ENCODE measurements at places on chromosomes 2 and 18.

DNA sequence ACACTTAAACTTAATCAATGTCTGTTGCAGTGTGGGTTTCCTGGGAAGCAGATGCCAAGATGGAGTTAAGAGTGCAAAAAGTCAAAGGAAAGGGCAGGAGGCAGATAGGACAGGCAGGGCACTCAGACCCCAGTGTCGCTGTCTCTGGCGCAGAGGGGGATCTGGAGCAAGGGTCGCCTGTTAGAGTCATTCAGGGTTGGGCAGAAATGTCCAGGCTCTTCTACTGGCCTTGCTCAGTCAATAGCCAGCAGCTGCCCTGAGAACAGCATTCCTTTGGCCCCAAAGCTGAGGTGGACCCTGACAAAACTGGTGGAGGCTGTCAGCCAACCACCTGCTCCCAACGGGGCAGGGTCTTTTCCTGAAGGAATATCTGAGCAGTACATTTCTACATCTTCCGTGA lies 97.1 kb upstream of the SLC66A3 start:
- DNase-seq = no peak

DNA sequence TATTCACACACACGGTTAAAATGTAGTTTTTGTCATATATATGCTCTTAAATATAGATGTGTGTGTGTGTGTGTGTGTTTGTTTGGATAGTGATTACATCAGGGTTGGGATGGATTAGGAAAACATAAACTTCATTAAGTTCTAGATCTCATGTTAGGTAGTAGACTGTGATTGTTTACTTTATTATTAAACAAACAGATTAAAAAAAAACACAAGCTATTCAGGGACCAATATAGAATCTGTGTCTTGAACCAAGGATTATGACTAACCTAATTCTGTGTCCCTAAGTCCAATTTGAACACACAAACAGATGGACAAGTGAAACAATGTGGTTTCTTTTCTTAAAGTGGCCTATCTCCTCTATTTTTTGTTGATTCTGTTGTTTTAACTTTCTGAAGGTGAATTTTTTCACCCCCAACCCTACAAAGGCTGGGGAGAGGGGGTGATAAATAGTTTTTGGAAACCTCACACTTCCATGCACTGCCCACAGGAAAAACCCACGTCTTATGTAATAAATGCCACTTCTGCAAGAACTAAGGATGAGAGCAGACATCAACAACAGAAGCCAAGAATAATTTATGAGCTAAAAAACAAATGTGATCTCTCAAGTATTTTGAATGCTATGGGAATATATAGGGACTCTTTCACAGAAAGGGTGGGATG lies 40.7 kb downstream of the IL1R2 start:
- no peak for DNase-seq

- no peak for DNase-seq
Observed at GRCh38 chr2:144702051-144702450, 182.1 kb upstream of the ZEB2 start.

DNA sequence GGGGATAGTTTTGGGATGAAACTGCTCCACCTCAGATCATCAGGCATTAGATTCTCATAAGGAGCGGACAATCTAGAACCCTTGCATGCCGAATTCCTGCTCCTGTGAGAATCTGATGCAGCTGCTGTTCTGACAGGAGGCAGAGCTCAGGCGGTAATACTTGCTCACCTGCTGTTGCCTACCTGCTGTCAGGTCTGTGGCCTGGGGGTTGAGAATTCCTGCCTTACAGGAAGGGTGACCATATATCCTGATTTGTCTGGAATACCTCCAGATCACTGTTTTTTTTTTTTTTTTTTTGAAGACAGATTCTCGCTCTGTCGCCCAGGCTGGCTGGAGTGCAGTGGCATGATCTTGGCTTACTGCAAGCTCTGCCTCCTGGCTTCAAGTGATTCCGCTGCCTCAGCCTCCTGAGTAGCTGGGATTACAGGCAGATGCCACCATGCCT lies 21.7 kb downstream of the ACSL3 start:
- no peak for DNase-seq

DNA sequence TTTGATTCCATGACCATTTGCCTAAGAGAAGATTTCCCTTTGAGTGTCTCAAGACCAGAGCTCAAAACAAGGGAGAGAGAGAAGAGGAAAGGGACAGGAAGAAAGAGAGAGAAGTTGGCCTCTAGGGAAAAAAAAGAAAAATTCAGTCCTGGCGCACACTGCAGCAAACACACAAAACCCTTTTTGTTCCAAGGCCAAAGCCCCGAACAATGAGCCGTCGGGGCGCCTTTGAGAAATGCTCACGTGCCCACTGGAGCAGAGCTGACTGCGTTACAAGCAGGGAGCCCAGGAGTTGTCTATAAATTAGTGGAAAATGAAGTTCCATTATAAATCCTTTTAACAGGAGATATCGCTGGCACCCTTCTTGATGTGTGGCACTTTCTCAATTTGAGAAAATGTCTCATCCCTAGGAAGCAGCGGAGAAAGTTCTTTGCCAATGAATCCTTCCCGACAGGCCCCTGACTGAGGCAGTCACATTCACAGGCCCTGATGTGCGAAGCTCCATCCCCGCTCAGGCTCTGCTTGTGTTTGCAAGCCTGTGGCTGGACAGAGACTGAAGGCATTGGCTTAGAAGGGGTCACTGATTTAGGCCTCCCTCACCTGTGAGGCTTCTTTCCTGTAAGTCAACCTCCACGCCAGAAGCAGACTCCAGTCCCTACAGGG lies 32.1 kb upstream of the NCKAP5 start:
- DNase-seq = no peak

DNA sequence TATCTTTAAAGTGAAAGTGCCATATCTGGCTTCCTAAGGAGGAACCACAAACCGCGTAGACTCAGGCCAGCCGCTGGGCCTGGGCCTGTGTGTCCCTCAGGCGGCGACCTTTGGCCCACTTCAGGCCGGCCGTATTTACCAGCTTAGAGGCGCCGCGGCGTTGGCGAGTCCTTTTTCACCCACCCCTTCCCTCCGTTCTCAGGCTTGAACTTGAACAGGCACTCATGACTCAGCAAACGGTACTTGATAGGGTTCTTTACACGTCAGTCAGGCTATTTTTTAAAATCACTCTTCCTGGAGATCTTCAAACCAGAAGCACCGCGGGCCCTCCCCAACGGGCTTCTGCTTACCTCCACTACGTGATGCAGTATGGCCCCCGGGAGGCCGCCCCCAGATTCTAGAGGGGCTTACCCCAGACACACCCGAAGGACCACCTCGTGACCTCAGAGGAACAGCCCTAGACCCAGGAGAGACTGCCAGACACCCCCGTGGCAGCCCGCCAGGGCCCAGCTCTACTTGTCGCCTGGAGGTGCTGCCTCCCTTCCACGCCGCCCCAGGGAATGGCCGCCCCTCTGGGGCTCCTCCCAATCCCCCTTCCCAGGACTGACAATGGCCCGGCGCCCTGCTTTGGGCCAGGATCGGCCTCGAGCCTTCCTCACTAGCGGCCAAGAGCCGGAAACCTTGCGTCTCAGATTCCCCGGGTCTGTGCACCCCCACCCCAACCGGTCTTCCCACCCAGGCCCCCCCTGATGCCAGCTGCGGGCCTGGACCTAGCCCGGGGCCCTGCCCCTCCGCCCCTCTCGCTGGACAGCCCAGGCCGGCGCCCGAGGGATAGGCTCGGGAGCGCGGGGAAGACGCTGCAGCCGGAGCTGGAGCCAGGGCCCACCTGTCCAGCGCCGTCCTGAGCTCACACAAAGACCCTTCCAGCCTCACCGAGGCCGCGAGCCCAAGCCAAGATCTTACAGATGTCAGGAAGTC lies 33.8 kb upstream of the IMPA2 start:
- peak; percentile 27 for DNase-seq

GRCh38 chr18:69495338-69495737 lies 94.7 kb downstream of the DOK6 start:
- no peak for DNase-seq

GRCh38 chr2:191869178-191869577 lies 22.3 kb upstream of the CAVIN2 start:
- no peak for DNase-seq

GRCh38 chr18:80246445-80247392 lies 595 bp downstream of the PARD6G start:
- no peak for DNase-seq

DNA sequence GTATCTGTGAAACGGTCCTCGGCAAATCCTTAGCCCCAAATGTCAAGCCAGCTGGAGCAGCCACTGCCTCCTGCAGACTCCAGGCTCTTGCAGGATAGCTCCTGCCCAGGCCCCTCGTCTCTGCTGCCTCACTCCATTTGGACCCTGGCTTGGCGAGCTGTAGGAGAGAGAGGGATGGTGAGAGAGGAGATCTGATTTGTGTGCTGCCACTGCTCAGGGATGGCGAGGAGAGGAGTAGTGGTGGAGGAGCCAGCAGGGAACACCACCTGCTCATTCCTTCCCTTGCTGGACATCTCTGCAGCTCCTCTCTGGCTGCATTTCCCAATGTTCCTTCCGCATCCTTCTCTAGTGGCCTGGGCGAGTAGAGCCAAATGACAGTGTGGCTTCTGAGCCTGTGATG lies 109.1 kb upstream of the NCK2 start:
- DNase-seq = no peak

DNA sequence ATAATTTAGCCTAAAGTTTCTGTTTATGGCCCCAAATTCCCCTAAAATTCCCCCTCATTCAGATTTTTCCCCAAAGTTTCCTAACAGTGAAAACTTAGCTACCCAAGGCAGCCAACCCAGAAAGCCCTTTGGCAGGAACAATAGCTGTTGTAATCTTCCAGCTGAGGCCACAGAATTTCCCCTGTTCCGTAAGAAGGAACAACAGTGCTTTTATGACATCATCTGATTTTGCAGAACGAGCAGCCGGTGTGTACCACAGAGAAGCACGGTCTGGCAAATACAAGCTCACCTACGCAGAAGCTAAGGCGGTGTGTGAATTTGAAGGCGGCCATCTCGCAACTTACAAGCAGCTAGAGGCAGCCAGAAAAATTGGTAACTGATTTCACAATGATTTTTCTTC lies 6.3 kb downstream of the TNFAIP6 start:
- no peak for DNase-seq

DNA sequence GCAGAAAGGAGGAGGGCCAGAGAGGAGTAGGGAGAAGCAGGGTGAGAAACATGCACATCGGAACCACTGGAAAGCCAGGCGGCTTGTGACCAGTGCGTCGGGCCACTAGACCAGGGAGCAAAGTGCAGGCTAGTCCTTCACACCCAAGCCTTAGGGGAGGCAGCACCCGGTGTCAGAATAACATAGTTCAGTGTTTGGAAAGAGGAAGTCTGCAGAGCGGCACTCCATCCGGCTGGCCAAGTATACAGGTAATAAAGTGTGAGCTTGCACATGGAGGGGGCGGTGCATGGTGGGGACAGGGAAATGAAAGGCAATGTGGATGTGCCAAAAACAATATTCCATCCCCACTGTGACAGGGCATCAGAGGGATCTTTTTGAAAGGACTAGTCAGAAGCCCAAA lies 69.7 kb downstream of the ZNF521 start:
- no peak for DNase-seq

- no peak for DNase-seq
Observed at GRCh38 chr2:237122214-237122666, 36.6 kb downstream of the COPS8 start.

DNA sequence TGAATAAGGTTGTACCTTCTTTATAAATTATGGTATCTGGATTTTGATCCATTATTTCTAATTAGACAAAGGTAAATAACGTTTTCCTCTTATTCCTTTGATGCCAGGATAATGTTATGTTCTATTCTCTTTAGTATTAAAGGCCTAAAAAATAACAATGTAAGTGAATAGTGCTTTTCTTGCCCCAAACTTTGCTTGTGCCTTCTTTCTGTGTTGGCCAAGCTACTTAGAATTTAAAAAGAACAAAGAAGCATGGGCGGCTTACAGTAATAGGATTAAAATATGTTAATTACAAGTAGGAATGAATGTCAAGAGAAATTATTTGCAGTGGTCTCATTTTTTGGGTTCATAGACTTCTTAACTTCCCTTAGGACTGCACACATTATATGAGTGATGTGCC lies 105.0 kb upstream of the FSIP2 start:
- DNase-seq = no peak

- no peak for DNase-seq
Observed at GRCh38 chr2:24521975-24522639, 31.1 kb downstream of the NCOA1 start.

- no peak for DNase-seq
Observed at GRCh38 chr2:37378411-37378810, 34.0 kb downstream of the QPCT start.

DNA sequence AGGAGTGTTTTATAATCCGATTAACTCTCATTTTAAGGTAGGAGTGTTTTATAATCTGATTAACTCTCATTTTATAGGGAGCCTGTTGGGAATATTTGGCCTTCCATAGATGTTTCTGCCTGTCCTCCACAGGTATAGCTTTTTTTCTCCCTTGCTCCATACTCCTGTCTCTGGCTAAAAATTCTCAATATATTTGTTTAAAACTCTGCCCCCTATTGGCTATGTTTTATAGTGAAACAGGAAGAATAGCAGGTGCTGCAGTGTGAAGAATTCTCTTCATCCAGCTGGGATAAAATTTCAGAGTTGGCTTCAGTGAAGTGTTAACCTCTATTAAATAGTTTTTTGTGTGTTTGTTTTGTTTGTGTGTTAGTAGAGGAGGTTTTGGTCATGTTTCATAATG lies 1046.0 kb upstream of the TMEFF2 start:
- DNase-seq = no peak

DNA sequence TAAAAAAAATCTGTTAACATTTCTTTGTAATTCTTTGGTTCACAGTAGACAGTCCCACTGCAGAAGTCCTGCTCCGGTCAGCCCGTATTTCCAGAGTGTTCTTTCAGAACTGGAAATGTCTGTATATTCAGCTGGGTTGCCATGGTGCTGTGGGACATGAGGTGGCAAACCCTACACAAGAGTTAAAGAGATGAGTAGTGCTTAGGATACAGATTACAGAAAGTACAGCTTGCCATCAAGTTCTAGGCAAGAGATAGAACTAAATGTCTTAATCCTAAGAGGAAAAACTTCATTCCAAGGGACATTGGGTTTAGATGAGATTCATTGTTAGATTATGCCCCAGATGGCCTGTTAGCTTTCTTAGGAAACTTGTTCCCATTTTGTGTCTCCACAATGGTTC lies 60.1 kb downstream of the FMNL2 start:
- DNase-seq = no peak

- no peak for DNase-seq
Observed at GRCh38 chr18:44789710-44790109, 109.0 kb downstream of the SETBP1 start.

DNA sequence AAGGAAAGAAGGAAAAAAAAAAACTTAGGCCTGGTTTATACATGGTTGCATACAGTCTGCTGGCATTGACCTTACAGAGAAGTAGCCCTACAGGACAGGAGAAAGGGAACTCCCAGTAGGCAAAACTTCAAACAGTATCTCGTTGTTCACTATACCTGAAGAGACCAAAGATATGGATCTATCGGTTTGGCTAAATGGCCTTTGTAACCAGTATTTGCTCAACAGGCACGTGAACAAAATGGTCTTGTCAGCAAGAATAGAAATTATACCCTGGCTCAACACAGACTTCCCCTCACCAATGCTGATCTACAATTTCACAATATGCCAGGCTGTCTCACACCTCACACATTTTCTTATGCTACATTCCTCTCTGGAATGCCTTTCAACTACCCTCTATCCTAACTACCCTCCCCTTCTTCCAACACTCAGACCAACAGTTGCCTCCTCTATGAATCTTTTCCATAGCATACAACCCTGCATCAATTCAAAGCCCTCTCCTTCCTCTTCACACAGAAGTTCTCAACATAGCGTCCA lies 13.7 kb downstream of the HYCC2 start:
- no peak for DNase-seq

GRCh38 chr18:79374408-79375171 lies 21.1 kb upstream of the NFATC1 start:
- DNase-seq = no peak

All from stimulated activated CD8-positive, alpha-beta memory T cell treated with anti-CD3 and anti-CD28 coated beads, Interleukin-4, amount 100 ng/mL, for 4 hours (primary cell).